ENCODE measurements at places on chromosomes 11 and 22.

GRCh38 chr22:30809086-30809485 is 114.4 kb downstream of the OSBP2 start:
- no peak for DNase-seq

- no peak for DNase-seq
These were observed 27.4 kb downstream of the IGLL5 start for GRCh38 chr22:22914726-22915669.

DNA sequence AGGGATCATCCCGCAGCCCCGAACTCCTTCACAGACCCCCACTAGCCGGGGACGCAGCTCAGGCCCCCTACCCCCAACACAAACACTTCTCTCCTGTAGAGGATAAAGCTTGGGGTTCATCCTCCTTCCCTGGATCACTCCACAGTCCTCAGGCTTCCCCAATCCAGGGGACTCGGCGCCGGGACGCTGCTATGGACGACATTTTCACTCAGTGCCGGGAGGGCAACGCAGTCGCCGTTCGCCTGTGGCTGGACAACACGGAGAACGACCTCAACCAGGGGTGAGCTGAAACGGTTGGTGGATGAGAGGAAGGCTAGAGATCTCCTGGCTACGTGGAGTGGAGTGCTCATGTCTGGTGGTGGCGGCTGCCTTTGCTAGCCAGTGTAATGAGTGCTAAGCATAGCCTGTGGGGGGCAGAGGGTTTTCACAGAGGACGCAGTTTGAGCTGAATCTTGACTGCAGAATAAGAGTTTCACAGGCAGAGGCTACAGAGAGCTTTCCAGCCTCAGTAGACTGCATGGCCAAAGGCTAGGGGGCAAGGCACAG is 580 bp downstream of the ILK start:
- peak; percentile 75 for DNase-seq

DNA sequence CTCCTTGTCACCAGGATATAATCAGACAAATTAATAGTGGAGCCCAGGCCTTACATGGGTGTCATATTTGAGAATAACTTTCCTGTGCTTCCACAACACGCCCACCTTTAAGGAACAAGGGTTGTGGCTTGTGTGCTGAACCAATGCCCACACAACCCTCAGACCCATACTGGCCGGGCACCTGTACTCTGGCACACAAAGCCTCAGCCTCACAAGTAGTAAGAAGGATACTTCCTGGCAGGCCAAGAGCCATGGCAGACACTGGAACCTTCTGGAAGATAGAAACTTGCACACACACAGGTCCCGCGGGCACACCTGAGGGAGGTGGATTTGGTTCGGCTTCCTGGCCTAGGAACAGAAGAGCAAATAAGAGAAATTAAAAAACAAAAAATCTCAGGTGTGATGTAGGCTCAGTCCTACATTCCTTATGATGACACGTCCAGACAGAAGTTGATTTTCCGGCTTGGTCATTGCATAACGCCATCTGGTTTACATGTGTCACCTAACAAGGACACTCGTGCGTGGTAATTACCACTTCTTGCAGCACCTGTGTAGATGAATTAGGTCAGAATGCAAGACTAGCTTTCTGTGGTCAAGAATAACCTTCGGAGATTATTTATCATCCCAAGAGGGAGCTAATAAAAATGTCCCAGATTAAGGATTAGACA is 5.8 kb upstream of the BRD1 start:
- DNase-seq = no peak

DNA sequence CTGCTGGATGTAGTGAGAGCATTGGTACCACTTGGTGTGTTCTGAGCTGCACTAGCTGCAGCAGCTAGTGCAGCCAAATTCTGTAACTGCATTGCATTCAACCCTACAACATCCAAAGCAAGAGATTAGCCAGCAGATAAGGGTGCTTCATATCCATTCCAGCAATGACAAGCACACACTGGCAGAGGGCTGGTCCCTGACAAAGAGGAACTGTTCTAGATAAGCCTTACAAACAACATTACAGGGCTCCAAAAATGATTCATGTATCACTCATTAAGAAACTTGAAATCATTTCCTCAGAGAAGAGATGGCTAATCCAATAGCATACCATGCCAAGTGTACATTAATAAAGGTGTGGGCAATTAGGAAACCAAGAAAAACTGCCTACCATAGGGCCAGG is 28.4 kb upstream of the RAPSN start:
- no peak for DNase-seq

- DNase-seq = no peak
These were observed 427.9 kb downstream of the JRKL start for GRCh38 chr11:96817482-96818399.

DNA sequence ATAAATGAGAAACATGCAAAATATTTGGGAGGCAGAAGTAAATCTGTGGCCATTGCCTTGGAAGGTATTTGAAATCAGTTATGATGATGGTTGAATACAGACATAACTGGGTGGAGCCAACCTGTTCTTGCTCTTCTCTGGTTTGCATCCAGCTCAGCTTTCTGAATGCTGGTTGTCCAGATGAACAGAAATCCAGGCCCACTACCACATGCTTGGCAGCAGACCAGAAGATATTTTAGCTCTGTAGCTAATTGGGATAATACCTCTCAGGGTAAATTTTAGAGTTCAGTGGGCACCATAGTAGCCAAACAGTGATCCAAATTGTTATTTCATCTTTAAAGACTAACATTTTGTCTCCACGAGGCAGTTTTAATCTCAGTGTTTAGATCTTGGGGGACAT is 308.3 kb downstream of the RAB38 start:
- DNase-seq = no peak

GRCh38 chr11:131771471-131771870 is 401.1 kb downstream of the NTM start:
- no peak for DNase-seq

DNA sequence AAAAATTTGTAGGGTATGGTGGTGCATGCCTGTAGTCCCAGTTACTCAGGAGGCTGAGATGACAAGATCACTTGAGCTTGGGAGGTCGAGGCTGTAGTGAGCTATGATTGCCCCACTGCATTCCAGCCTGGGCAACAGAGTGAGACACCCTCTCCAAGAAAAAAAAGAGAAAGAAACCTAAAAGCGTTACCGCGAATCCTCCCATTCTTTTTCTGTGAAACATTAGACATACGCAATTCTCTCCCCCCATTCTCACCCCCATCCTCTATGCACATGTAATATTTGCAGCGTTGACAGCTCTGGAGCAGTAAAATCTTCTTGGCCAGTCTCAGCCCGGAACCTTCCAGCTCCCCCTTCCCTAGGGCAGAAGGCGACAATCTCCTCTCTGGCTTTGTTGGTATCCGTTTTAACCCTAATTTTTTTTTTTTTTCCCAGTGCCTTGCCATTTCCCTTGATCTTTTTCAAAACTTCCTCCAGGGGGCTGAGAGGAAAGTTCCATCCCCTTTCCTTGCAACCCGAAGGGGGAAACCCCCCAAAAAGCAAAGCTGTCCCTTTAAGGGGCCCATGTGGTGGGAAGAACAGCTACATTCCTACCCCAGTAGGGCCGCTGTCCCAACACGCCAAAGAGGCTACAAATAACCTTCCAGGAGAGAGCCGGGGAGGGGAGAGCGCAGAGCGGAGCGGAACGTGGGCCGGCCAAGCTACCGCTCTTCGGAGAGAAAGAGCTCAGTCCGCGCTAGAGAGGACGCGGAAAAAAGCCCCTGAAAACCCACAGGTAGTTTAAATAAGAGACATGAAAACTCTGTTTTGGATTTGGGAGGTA is 1.9 kb downstream of the LRP4 start:
- peak; percentile 37 for DNase-seq

DNA sequence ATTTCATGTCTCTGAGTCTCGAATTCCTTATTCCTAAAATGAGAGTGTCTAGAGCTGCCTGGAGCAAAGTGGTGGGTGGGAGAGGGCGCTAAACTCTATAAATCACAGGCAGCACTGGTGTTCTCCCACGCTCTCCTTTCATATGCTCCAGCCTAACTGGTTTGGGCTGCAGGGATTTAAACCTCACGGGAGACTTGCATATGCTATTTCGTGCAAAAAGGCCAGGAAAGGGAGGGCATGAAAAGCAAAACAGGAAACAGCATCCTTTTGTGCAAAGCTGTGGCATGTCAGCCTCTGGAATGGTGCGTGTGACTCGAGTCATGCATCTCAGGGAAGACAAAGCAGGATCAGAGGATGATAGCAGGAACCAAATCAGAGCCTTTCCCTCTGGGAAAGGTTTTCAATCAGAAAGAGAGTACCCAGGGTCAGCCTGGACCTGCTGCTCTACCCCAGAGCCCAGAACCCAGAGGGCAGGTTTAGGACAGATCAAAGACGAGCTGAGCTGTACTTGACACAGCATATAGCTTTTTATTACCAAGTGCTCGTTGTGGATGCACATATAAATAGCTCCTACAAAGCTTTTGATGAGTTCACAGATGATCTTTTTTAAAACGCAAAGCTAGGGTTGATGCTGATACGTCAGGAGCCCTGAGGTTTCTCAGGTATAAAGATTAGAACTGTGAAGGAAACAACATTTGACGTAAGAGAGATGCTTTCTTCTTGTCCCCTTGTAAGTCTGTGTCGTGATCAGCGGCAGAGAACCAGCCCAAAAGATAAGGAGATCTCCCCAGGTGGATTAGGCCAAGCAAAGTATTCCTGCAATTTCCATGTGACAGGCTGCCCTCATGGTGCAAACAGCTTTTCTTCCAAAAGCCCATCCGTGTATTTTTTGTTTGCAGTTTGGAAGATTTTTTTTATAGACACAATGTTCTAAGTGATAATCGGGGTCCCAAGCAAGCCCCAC is 46.2 kb upstream of the YWHAH start:
- no peak for DNase-seq

- DNase-seq = no peak
These were observed 91.2 kb downstream of the RPS6KA4 start for GRCh38 chr11:64450168-64450560.

DNA sequence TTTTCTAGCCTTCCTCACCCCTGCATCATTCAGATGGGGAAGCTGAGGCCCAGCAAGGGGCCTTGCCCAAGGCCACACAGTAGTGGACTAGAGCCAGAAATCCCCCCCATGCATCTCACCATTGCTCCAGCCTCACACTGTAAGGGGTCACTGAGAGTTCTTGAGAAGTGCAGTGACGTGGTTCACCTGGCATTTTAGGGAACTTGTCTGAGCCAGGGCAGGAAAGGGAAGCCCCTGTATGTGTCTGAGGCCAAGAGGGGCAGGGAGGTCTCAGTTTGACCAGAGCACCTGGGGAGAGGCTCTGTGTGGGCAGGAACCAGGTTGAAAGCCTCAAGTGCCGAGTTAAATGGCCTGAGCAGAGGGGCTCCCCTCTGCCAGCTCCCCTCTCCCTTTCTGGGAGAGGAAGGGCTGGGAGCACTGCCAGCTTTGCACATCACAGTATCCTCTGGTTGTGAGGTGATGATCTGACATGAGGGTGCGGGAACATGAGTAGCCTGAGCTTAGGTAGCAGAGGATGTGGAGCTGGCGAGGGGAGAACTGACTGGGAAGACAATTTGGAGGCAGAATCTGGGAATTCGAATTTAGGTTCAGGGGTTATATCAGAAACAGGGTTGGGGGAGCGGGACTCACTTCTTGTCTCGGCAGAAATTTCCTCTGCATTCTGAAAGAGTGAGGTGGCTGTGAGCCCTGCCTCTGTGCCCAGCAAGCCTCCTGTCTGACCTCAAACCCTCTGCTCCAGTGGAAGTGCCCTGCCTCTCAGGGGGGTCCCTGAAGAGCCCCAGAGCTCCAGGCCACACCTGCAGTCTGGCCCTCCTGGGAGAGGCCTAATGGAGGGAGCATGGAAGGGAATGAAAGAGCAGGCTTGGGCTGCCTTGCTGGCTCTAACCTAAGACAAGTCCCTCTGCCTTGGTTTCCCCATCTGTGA is 14.6 kb downstream of the ARHGEF17 start:
- DNase-seq = no peak

GRCh38 chr11:30481796-30482195 is 104.4 kb downstream of the MPPED2 start:
- DNase-seq = no peak

DNA sequence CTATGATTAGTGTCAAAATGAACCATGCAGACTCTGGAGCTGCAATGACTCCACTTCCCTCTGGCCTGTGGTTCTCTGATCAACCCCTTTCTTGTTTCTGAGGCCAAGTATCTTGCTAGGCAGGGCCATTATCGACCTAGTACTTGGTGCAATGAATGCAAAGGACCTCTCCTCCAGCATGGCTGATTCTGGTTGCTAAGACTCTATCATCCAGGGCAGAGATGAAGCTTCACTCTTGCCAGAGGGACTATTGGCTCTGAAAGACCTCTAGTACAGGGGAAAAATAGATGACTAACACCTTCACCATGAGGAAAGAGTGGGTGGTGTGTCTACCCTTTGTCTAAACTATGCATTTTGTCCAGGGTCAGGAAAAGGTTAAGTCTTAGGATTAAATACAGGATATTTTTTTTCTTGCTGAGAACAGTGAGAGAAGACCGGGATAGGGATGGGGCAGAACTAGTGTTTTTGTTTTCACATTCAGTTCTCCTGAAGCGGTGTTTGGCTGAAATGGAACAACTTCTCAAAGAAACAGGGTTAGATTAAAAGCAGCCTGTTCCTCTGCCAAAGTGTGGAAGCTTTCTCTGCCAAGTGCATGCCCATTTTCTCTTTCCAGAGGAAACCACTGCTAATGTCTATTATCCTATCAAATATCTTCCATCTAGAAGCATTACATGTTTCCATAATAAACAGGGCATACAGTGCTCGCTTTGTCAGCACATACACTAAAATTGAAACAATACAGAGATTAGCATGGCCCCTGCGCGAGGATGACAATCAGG is 5.0 kb upstream of the MTFP1 start:
- no peak for DNase-seq

GRCh38 chr11:4491878-4492606 is 9.6 kb downstream of the OR52K1 start:
- DNase-seq = no peak

GRCh38 chr11:105790840-105791239 is 181.0 kb downstream of the GRIA4 start:
- DNase-seq = no peak

- DNase-seq = no peak
These were observed 134.1 kb downstream of the BBOX1 start for GRCh38 chr11:27174672-27175210.

DNA sequence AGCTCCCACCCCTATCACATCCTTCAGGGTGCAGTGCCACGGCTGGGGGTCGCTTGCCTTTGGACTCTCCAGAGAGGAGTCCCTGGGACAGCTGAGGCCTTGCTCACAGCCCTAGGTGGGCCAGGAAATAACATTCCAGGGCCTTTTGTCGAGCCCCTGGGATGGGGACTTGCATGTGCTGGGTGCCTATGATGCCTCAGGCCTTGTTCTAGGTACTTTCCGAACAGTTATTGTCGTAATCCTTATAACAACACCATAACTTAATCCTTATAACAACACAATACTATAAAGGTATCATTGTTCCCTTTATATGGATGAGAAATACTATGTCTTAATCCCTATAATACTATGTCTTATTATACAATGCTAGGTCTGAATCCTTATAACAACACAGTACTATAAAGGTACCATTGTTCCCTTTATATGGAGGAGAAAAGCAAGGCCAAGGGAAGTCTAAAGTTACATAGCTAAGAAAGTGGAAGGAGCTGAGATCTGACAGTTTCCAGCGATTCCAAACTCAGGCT is 236.5 kb downstream of the ST3GAL4 start:
- DNase-seq = no peak

GRCh38 chr11:46367244-46367915 is 14.1 kb upstream of the MDK start:
- DNase-seq = peak; percentile 88

- no peak for DNase-seq
These were observed 5.7 kb downstream of the PDGFB start for GRCh38 chr22:39238966-39239505.

- no peak for DNase-seq
These were observed 122.2 kb downstream of the C11orf58 start for GRCh38 chr11:16860617-16861016.

GRCh38 chr22:29842740-29843139 is 4.7 kb upstream of the ASCC2 start:
- DNase-seq = no peak

Data from activated CD8-positive, alpha-beta T cell treated with anti-CD3 and anti-CD28 coated beads for 36 hours (primary cell).